NCI-H1436 treated with DMSO at 0.1 percent for 48 hours (cell line): ENCODE measurements at places on chromosomes 11 and 22.

DNA sequence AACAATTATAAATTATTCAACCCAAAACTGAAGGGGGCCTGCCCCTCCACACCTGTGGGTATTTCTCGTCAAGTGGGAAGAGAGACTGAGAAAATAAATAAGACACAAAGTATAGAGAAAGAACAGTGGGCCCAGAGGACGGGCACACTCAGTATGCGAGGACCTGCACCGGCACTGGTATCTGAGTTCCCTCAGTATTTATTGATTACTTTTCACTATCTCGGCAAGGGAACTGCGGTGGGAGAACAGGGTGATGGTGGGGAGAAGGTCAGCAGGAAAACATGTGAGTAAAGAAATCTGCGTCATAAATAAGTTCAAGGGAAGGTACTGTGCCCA, 3.2 kb downstream of the C11orf54 start:
- DNase-seq = no peak

- DNase-seq = no peak
Observed at GRCh38 chr11:69101115-69101791, 52.5 kb downstream of the TPCN2 start.

DNA sequence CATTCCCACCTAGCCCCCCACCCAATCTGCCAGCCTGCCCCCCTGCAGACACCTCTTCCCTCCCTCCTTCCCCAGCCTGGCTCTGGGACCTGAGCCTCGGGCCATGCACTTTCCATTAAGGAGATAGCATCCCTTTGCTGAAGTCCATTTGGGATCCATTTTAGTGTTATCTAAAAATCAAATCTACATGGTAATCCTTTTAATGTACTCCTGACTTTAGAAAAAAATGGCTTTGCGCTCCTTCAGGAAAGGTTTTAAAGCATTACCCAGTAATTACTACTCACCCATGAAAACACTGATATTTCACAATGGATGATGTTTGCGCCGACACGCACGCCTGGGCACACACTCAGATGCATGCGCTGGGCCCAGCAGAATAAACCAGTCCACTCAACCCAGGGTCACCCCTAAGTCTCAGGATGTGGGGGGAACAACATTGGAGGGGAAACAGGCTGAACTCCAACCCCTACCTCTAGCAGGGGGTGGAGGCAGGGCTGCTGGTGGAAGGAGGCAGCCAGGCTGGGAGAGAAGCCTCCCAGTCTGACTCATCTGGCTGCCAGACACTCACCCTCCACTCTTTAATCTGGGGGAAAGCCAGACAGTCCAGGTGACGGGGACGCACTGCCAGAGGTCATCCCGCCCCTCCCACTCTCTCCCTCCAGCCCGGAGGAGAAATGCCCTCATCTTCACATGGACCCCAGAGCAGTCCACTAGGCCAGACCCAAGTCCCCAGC, 29.8 kb downstream of the LMO1 start:
- DNase-seq = no peak

- DNase-seq = no peak
Observed at GRCh38 chr11:15223318-15223717, 108.6 kb downstream of the INSC start.

GRCh38 chr11:60939855-60940254, 12.1 kb downstream of the SLC15A3 start:
- no peak for DNase-seq

GRCh38 chr11:123426789-123427188, 3.3 kb upstream of the GRAMD1B start:
- no peak for DNase-seq
